ENCODE measurements at places on chromosomes 6 and 20. TPM values are rescaled to one million over a fixed set of nuclear protein-coding genes. Genes with fewer than 3 reads are reported as not detected.

Gene SLC17A3
- not detected for polyA plus RNA-seq

Gene CBLN4
- polyA plus RNA-seq, result not detected

GRCh38 chr6:34583461-34583860 lies 27.3 kb upstream of the SPDEF start:
- DNase-seq, result no peak

DNA sequence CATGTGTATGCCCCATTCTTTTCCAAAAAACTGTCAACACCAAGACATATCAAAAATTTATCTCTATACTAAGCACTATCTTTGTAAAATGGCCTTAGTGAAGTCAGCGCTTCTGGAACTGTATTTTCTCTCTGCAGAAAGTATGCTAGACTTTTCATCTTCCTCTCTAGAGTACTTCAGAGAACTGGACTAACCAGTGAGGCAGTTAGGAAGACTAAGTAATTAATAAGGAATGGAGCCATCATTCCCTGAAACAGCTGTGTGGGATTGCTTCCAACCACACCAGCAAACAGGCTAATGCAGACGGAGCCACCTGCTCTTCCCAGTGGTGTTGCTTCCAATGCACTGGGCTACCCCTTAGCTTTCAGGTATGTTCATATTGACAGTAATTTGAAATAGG lies 169.1 kb upstream of the FUT9 start:
- DNase-seq, result no peak

- no peak for DNase-seq
Observed at GRCh38 chr6:7073821-7074525, 33.8 kb upstream of the RREB1 start.

GRCh38 chr20:5807431-5807830 lies 57.2 kb downstream of the SHLD1 start:
- DNase-seq, result no peak

GRCh38 chr6:1554141-1554475 lies 55.6 kb upstream of the FOXC1 start:
- no peak for DNase-seq

DNA sequence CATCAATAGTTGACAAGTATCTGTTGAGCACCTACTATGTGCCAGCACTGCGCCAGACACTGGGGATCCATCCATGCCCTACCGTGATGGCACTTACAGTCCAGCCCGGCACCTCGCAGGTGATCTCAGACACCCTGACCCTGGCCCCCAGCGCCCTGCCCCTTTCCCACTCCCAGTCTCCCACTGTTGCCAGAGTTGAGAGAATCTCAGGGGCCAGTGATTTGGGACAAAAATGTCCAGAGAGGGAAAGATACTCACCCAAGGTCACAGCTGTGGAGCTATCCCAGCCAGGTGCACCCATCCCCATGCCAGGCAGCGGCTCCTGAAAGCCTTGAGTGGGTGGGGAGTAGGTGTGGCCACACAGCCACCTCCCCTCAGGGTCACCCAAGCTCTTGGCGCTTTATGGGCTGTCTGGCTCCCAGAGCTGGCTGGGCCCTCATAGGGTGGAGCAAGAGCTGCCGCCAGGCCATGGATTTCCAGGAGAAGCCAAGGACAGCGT lies 3.3 kb downstream of the PI16 start:
- no peak for DNase-seq

- DNase-seq, result no peak
Observed at GRCh38 chr6:132362442-132363185, 38.7 kb downstream of the MOXD1 start.

DNA sequence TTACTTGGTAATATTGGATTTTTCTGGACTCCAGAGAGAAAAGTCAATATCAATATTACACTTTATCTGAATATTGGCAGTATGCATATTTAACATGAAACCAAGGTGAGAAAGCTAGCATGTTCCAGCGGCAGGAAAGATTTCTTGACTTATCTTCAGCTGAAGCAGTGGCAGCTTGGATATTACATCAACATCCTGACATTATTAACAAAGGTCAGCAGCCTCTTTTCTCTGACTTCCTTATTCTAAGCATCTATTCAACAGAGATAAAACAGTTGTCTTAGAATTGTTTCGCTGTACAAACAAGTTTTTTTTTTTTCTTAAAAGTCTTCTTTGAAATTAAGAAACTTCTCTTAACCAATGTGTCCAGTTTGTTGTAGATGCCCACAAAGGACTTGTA lies 11.8 kb downstream of the DCBLD1 start:
- DNase-seq, result no peak

- DNase-seq, result no peak
Observed at GRCh38 chr6:109467696-109468095, 12.1 kb upstream of the MICAL1 start.

DNA sequence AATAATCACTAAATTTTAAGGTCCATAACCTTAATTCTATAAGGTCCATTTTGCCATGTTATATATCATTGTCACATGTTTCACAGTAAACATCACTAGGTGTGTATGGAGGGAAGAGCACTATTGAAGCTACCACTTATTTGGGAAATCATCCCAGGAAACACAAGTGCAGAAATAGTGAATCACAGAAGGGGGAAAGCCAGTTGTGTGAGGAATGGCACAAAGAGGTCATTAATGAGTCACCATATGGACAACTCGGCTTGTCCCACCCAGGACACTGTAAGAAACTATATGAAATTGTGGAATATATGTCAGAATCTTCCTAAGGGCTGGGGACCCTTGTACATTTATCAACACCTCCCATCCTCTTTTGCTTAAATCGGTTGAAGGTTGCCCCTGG lies 13.7 kb downstream of the BTN3A1 start:
- DNase-seq, result no peak

- DNase-seq, result no peak
Observed at GRCh38 chr6:150258381-150258780, 110.4 kb upstream of the IYD start.

- DNase-seq, result no peak
Observed at GRCh38 chr20:44418069-44418905, 57.4 kb upstream of the TTPAL start.

GRCh38 chr6:6997263-6998193 lies 110.2 kb upstream of the RREB1 start:
- no peak for DNase-seq
